HT1080 (cell line): ENCODE measurements at places on chromosomes 2 and 18.

GRCh38 chr2:209426432-209426831 lies 2.6 kb downstream of the MAP2 start:
- no peak for DNase-seq

- DNase-seq: no peak
These were observed 537.9 kb upstream of the RAB6C start for GRCh38 chr2:129441610-129442009.

DNA sequence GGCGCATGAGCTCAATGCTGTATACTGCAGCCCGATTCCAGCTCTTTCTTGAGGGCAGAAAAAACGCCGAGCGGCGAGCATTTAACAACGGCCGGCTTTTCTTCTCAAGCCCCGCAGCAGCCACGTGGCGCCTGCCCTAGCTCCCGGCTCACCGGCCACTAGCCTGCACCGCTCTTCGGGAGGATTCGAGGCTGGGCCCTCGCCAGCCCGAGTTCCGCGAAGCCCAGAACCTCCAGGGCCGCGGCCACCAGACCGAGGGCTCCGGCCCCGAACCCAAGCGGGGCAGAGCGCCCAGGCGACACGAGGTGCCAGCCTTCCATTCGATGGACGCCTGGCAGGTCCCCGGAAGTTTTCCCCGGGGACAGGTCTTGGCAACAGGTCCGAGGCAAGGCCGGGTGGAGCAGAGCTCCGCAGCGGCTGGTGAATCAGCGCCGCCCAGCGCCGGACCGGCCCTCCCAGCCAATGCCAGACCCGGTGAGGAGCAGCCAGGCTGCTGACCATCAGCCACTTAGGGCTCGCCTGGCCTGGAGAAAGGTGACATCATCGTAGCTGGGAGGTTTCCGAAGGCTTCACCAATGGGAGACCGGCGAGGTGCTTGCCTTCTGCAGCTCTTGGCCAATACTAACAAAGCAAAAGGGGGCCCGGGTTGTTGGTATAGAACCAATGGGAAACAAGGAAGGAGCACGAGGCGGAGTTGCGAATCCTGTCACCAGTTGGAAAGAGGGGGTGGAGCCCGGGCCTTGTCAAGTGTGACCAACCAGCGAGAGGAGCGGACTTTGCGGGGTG lies 552 bp upstream of the MXD1 start:
- peak; percentile 100 for DNase-seq

DNA sequence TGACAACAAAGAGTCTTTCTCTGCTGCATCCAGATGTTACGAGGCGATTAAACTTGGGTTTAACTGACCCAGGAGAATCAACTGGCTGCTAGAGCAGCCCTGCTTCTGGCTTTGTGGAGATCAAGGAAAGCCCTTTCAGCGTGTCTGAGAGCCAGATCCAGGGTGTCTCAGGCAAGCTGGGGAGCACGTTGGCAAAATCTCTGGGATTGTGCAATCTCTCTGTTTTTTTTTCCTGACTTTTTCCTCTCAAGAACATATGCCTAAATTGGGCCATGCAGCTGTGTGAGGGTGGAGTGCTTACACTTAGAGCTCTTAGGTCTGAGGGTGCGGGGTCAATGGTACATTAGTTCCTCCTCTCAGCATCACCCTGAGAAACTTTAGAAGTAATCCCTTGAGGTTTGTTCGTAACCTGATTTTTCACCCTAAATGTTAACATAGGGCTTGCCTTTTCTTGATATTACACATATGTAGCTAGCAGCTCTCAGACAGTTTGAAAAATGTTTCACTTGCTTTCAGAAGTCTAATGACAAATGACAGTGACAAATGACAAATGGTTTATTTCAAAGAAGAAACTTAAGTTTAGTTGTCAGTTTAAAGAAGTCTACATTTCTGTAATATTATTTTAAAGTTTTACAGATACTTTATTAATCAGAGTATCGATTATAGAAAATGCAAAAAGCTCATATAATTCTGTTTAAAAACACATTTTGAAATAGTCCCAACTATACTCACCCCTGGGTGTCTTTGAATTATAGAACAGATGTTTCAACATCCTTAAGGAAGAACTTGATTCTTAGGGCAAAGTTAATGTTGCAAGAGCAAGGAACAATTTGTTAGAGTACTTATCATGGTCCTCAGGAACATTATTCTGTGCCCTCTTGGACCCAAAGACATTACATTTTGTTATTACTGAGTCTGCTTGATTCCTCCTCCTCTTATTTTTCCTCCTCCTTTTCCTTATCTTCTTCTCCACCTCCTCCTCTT lies 38.4 kb upstream of the ZSWIM2 start:
- DNase-seq: no peak

GRCh38 chr2:105802587-105802986 lies 57.9 kb downstream of the NCK2 start:
- DNase-seq: no peak

GRCh38 chr2:64500549-64500948 lies 23.6 kb upstream of the AFTPH start:
- DNase-seq: no peak
